ENCODE measurements at places on chromosomes 1 and 21.

GRCh38 chr1:229557200-229557850, 1.2 kb downstream of the ABCB10 start:
- no peak for DNase-seq

GRCh38 chr1:85573322-85573721, 7.2 kb upstream of the CCN1 start:
- DNase-seq = no peak

- no peak for DNase-seq
Observed at GRCh38 chr1:246947255-246947654, 15.5 kb upstream of the AHCTF1 start.

DNA sequence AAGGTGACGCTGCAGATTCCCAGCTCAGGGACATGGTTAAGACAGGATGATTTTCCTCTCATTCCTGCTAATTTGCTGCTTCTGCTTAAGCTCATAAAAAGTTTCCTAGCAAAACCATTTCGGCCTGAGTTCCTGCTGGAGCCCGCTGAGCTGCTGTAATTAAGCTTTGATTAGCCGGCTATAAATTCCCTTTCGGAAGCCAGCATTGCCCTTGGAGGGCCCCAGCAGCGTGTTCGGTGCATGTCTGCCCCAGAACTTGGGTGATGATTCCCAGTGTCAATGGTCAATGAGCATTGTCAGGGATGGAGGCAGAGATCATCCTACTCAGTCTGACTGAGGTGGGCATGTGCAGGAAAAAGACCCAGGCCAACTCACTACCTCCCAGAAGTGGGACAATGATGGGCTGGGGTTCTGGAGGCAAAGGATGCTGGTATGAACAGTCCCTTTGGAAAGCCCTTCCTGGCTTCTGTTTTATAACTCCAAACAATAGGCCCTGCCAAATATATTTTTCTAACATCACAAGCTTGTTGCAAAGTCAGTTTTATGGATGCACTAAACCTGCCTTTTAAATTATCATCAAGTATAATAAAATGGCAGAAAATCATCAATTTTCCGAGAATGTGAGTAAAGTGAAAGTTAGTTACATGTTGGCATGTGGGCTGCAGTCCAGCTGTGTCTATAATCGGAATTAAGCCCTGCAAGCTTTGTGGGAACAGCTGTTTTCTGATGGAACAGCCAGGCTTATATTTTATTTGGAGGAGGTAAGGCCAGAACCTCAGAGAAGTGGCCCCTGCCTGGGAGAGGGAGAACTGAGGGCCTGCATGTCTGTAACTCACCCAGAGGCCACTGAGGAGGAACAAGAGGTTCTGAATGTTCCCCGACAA, 257.1 kb downstream of the GRIK3 start:
- DNase-seq = no peak

GRCh38 chr1:236381565-236382158, 12.4 kb upstream of the EDARADD start:
- no peak for DNase-seq

- DNase-seq = no peak
Observed at GRCh38 chr1:54254055-54254454, 54.1 kb downstream of the MRPL37 start.

DNA sequence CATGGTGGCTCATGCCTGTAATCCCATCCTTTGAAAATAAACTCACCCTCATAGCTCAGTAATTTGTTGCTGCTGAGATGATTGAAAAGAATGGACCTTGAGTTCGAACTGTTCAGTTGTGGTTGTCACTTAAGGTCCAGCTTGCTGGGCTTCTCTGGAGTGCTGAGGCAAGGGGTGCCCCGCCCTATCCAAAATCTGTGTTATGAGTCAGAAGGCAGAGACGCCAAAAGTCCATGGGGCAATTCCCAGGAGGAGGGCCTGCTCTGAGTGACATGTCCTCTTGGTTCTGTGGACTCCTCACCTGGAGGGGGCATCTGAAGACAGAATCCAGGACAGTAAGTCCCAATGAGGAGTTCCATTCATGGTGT, 64.8 kb downstream of the MYOM3 start:
- no peak for DNase-seq

DNA sequence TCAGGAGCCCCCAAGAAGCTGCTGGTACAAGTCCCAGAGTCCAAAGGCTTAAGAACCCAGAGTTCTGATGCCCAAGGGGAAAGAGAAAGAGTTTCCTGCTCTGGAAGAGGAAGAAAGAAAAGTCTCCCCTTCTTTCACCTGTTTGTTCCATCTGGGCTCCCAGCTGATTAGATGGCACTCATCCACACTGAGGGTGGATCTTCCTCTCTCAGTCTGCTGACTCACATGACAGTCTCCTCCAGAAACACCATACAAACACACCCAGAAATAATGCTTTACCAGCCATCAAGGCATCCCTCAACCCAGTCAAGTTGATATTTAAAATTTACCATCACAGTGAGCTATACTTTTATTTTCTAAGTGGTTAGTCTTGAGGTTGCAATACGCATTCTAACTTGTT, 257.9 kb downstream of the PAPPA2 start:
- no peak for DNase-seq

- no peak for DNase-seq
Observed at GRCh38 chr1:47224676-47225399, 7.2 kb downstream of the TAL1 start.

- DNase-seq = no peak
Observed at GRCh38 chr1:80305466-80305865, 1298.9 kb upstream of the ADGRL4 start.
